ENCODE measurements at places on chromosomes 5 and 9. TPM values are rescaled to one million over a fixed set of nuclear protein-coding genes. Genes with fewer than 3 reads are reported as not detected.

GRCh38 chr9:129879103-129879699 is 43.9 kb downstream of the USP20 start:
- DNase-seq, result no peak

- DNase-seq, result peak; percentile 27
Measured at GRCh38 chr5:54062958-54063357, 247.4 kb downstream of the ARL15 start.

DNA sequence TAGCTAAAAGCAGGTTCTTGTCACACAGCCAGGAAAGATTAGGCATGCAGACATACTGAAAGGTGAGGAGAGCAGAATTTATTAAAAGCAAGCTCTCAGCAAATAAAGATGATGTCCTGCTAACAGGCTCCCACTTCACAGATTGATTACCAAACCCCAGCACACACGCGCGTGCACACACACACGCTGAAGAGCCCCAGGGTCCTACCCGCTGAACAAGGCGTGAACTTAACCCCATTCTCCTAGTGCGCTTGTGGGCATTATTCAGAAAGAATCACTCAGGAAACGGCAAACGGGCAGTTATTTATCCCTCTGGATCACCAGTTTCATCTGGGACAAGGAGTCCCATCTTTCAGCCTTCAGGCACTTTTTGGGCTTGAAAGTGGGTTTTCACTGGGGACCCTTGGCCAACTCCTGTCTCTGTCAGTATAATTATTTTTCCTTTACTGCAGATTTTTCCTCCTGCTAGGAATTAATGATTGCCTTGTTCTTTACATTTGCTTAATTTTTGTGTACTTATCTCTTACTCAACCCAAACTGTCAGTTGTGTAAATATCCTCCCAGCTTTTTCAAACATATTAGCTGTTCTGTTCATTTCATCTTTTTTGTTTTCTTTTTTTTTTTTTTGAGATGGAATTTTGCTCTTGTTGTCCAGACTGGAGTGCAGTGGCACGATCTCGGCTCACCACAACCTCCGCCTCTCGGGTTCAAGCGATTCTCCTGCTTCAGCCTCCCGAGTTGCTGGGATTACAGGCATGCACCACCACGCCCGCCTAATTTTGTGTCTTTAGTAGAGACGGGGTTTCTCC is 92.6 kb downstream of the RIC1 start:
- no peak for DNase-seq

GRCh38 chr5:130692770-130693169 is 472.3 kb downstream of the HINT1 start:
- no peak for DNase-seq

DNA sequence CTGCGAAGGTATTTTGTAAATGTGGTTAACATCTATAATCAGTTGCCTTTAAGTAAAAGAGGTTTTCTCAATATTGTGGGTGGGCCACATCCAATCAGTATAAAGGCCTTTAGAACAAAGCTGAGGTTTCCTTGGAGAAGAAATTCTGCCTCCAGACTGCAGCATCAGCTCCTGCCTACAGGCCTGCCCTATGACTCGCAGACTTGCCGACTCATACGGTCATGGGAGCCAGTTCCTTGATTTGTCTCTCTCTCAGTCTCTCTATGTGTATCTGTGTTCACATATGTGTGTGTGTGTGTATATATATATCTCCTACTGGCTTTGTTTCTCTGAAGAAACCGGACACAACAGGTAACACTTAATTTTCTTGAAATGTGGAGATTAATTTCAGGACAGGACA is 45.3 kb downstream of the SLC36A1 start:
- peak; percentile 76 for DNase-seq

DNA sequence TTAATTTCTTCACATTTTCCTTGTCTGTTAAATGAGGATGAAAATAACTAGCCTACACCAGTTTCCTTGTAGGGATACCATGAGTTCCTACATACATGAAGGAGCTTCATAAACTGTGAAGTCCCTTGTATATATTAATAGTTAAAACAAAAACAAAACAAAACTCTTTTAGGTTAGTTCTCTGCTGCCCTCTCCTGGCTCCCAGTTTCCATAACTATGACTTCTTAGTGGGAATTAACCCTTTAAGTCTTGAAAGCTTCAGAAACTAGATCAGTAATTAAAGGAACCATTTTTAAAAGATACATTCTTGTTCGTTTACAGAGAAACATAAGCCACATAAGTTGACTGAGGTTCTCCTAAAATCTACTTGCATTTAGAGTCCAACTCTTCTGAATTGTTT is 500.0 kb upstream of the C9orf72 start:
- DNase-seq, result peak; percentile 32

Gene HAVCR1
- not detected for polyA plus RNA-seq

Gene C8G
- polyA plus RNA-seq, result 0.39 TPM

Gene IL4
- polyA plus RNA-seq, result not detected

Gene FXN
- 24.9 TPM for polyA plus RNA-seq

Measured in mammary epithelial cell (primary cell).